ENCODE measurements at places on chromosomes 5 and 9.

GRCh38 chr9:116115761-116116353, 37.7 kb upstream of the PAPPA start:
- DNase-seq: peak; percentile 57

GRCh38 chr5:53631251-53631650, 70.8 kb downstream of the NDUFS4 start:
- DNase-seq: no peak

DNA sequence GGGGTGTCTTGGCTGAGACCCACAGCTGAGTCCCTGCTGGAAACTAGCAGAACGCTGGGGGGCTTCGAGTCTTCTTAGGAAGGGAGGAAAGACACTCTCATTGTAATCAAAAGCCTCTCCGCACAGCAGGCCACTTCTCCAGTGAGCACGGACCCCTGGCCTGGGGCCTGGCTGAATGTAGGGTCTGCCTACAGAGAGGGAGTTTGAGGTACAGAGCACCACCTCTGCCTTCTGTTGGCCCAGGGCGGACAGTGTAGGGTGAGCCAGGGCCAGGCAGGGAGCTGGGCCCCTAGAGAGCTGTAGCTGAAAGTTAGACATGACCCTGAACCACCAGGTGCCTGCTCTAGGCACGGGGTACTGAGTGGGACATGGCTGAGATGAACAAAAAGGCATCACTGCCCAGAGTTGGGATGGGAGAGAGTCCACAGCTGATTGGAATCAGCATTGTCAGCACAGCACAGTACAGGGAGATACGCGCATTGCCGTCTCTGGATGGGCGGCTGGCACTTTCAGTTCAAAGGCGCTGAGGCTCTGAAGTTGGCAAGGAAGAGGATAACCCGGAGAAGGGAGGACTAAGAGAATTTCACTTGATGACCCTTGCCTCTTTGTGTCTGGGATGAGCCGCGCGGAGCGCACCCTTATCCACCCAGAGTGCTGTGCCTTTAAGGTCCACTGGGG, 363 bp upstream of the SLC25A48 start:
- no peak for DNase-seq

DNA sequence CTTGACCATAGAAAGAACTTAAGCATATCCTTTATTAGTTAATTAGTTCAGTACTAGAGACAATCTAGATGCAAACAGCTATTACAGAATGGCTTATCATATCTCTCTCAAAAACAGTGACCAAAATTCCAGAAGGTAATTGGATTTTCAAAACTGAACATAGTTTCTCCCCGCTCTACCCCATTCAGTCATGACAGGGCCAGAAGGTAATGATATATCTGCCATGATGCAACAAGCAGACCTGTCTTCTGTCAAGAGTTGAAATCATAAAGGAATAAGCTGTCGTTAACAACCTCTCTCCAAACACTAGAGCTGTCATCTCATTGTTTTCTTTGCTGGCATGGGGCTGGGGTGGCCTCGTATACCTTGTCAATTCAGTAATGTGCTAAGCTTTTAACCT, 200.5 kb upstream of the POU5F2 start:
- DNase-seq: no peak

- DNase-seq: no peak
These were observed 335.0 kb downstream of the ARRDC3 start for GRCh38 chr5:91048073-91048472.

- DNase-seq: no peak
These were observed 67.3 kb upstream of the CDH18 start for GRCh38 chr5:20055301-20055700.

DNA sequence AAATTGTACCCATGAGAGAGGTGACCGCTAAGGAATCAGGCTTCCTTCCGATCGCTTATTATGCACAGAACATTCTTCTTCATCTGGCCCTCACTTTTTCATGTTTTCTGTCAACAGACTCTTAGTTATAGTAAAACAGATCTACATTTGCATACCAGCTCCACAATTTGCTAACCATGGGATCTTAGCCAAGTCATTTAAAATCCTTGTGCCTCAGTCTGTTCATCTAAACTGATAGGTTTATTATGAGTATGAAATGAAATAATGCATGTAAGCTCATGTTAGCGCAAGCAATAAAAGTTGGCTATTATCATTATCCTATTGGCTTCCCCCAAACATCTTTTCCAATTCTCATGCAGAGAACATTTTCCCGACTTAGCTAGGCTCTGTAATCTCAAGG, 42.3 kb downstream of the FGF1 start:
- no peak for DNase-seq

- no peak for DNase-seq
These were observed 9.9 kb downstream of the C9orf40 start for GRCh38 chr9:74942801-74943200.

GRCh38 chr9:126471084-126471624, 142.6 kb upstream of the LMX1B start:
- DNase-seq: peak; percentile 24

DNA sequence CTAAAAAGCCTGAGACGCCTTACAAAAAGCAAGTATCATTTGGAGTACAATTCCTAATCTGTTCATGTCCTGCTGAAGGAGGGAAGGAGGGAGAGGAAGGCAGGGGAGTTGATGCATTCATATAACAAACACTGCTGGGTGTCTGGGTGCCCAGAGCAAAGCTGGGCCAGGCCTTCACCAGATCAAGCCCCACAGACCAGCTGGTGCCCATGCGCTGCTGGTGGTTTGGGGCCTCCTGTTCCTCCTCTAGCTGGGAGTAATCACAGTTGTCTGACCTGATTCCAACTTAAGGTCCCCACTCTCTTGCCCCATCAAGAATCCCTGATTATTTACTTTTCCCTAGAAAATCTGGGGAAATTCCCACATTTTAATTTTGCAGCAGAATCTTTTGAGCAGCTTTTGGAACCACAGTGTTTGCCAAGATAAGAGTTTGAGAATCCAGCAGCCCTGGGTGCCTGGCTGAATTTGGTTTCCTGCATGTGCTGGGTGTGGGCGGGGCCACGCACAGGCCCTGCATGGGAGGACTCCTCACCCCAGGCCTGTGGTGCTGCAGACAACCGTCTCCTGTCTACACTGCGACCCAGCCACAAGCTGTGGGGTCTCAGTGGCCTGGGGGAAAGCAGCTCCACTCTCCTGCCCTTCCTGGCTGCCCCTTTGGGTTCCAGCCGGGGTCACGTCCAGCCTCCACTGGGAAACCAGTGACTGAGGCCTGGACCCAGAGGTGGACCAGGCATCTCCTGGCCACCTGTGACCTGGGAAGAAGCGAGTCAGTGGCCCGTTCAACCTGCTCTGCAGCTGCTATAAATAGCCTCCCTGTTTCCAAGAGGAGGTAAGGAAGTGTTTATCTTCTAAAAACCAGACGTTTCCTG, 47.5 kb downstream of the NEURL1B start:
- no peak for DNase-seq

GRCh38 chr9:35161713-35162604, at the start of gene UNC13B:
UNC13B (plus strand) TSS chr9:35162009; CDS start chr9:35162284, 275 bp downstream.
- DNase-seq: peak; percentile 87

DNA sequence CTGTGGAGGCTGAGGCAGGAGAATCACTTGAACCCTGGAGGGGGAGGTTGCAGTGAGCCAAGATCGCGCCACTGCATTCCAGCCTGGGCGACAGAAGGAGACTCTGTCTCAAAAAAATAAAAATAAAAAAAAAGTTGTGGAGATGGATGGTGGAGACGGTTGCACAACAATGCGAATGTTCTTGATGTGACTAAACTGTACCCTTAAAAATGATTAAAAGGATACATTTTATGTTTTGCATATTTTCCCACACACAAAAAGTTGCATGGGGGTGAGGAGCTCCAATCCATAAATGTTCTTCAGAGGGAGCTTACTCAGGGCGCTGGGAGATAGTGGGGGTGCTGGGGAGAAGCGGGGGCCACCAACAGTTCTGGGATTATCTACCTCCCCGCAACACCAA, 43.8 kb upstream of the CDKN2AIPNL start:
- DNase-seq: no peak

GRCh38 chr5:33526755-33527154, 86.0 kb downstream of the TARS1 start:
- no peak for DNase-seq

DNA sequence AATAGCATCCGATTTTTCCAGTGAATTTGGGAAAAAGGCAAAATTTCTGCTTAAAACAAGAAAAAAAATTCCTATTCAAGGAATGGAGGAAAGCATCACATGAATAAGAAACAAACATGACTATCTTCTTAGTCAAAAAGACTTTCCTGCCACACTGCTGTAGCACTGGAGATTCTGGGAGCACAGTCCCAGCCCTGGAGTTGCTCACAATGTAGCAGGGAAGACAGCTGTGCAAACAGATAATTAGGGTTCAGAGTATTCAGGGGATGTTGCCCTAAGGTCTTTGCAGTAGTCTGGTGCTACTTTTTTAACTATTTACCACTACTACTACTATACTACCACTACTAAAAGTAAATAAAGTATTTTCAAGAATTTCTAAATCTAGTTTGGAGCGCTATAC, 86.5 kb downstream of the BNC2 start:
- no peak for DNase-seq

- no peak for DNase-seq
These were observed 178.0 kb downstream of the TLR4 start for GRCh38 chr9:117882171-117882570.

- no peak for DNase-seq
These were observed 23.4 kb upstream of the ORM1 start for GRCh38 chr9:114299286-114300152.

- DNase-seq: no peak
These were observed 583.0 kb upstream of the WWC1 start for GRCh38 chr5:167708449-167708848.

DNA sequence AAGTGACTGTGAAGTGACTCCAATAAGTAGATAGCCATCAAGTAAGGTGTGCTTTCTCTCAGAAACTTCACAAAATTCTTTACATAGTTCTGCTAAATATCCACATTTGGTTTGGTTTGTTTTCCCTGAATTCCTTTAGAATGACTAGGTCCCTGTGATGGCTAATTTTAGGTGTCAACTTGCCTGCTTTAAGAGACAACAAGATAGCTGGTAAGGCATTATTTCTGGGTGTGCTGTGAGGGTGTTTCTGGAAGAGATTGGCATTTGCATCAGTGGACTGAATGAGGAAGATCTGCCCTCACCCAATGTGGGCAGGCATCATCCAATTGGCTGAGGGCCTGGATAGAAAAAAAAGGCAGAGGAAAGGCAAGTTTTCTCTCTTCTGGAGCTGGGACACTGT, 8.3 kb upstream of the PTBP3 start:
- DNase-seq: no peak

DNA sequence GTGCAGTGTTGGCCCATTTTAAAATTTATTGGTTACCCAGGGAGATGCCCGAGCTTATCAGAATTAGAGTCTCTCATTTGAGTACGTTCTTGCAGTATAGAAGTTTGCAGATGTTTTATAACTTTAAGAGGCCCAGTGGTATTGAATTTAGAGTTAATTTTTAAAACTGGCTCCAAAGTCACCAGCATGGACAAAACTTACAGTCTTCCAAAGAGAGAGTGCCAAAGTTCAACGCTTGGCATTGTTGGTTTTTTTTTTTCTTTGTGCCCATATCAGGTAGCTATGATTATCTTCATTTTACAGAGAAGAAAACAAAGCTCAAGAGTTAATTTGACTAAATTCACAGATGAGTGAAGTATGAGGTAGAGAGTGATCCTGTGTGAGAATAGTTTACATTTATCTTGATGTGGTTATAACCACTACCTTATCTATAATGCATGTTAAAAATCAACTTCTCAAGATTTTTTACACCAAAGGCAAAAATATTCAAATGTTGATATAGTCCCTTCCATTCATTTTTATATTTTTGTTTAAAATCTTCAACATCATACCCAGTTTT, 273.7 kb upstream of the DMRT1 start:
- no peak for DNase-seq

DNA sequence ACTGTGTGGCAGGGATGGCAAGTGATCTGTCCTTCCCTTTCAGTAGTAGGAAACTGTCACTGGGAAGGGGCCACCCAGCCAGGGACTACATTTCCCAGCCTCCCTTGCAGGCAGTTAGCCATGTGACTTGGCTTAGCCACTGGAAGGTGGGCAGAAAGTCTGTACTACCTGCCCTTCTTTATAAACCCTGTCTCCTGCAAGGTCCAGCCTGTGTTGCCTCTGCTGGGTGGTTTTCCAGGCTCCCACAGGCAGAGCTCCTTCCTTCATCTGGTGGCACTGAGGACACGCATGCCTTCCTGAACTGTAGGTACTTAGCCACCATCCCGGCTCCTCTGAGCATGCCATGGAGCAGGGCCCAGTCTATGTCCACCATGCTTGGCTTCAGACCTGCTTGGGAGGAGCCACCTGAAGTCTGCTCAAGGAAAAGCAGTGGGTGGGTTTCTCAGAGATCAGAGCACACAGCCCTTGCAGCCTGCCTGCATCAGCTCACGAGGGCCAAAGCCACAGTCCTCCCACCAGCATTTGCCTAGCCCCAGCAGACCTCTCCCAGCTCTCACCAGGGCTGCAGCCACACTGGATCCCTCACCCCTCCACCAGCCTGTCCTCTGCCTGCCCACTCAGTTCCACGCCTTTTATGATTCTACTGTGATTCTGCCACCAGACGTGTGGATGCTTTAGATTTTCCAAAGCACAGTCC, 16.7 kb upstream of the SLC25A51 start:
- no peak for DNase-seq

GRCh38 chr5:137734962-137735554, 831 bp downstream of the KLHL3 start:
- no peak for DNase-seq

GRCh38 chr5:71471193-71471592, 15.7 kb downstream of the BDP1 start:
- no peak for DNase-seq

- DNase-seq: no peak
These were observed 313.4 kb downstream of the CDH12 start for GRCh38 chr5:22539762-22540161.

GRCh38 chr5:142242272-142242671, 82.5 kb downstream of the SPRY4 start:
- no peak for DNase-seq

GRCh38 chr9:114804505-114804904, 1.3 kb downstream of the TNFSF15 start:
- DNase-seq: no peak

DNA sequence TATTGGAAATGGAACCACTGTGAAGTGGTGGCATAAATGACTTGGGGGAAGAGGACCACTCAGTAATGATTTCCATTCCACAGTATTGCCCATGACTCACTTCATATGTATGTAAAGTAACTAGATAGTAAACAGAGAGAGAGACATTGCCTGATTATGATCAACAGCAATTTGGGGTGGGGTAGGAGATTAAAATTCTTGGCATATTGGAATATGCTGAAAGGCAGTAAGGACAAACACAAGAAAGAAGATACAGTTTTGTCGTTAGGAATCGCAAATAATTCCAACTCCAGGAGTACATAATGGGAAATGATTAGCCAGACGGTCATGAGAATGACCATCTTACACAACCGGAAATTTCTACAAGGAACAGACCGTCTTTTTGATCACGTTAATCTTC, 1.5 kb upstream of the HMGCS1 start:
- DNase-seq: no peak

DNA sequence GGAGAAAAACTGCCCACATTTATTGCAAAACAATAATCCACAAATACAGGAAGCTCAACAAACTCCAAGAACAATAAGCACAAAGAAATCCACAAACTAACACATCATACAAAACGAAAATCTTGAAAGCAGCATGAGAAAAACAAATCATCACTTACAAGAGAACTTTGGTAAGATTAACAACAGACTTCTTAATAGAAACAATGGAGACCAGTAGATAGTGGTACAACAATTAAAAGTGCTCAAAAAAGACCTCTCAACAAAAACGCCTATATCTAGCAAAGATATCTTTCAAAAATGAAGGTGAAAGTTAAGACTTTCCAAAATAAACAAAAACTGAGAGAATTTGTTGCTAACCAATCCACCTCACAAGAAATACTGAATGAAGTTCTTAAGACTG, 38.4 kb downstream of the CDKL3 start:
- DNase-seq: no peak
